ENCODE measurements at places on chromosomes 12 and 14.
A peak's percentile ranks its signal among the peaks of the same experiment; 100 is the strongest.

- DNase-seq: no peak
Observed at GRCh38 chr12:53530920-53531319, 23.6 kb upstream of the NPFF start.

DNA sequence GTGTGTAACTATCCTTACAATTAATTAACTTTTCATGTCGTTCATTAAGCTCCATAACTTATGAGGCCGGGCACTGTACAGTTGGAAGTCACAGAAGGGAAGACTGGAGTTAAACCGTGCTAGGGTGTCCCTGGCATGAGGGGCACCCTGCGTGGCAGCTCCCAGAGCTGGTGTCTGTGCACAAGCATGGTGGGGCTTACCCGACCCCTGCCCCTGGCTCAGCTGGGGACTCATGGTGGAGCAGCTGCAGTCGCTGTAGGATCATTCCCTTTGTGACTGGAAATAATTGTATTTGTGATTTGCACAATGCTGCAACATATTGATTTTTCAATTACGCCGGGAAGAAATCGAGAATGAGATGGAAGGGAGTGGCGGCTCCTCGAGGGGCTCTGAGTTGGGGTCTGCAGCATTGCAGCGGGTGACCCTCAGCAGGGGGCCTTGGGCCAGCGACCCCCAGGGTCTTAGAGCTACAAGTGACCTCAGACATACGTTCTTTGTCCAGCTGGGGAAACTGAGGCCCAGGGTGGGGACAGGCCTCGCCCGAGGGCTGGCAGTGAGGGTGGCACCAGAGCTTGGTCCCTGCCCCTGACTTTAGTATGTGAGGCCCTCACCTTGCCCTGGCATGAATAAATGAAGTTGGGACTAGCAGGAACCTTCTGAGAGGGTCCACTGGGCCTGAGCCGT lies 125.4 kb downstream of the KIF26A start:
- DNase-seq: no peak

DNA sequence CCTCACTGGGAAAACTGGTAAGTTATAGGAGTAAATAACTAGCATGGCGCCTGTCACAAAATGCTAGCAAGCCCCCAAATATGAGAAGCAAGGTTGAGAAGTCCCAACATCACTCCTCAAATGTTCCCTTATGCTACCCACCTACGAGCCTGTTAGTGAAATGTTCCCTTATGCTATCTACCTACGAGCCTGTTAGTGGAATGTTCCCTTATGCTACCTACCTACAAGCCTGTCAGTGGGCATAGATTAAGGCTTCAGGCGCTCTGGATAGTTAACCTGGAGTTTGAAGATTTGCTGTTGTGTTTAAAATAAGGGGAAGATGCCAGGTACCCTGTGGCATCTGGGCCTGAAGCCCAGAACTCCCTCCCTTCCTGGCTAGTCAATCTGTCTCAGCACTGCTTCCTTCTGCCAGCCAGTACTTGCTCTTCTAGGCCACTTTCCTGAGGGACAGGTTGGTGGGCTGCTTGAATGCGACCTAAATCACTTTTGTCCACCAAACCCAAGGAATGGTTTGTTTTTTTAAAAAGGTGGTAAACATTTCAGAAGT lies 67.1 kb upstream of the SINHCAF start:
- no peak for DNase-seq

DNA sequence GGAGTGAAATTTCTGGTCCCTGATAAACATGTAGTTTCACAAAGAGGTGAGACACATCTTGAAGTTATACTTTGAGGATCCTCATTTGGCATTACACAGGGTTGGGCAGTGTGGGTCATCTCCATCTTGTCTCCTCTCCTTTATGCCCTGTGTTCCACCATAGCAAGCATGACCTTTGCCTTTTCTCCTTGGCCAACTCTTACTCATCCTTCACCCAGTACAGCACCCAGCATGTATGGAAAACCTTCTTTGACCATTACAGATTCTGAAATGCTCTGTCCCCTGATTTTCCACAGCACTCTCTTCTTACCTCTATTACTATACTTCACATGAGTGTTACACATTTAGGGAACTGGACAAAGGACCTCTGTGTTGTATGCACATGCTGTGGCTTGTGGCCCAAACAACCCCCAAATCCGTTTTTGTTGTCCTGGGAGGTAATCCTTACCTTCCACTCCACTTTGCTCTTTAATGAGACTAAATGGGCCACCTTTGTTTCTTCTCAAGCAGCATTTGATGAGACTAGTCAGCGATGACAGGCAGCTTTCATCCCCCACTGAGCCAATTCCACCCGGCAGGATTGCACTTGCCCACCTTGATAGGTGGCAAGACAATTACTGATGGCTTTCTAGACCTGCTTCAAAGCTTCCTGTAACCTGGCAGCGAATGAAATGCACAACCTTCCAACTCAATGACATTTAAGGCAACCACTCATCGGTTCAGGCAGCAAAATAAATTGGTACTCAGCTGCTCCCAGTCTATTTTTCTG lies 163.5 kb downstream of the MON2 start:
- peak; percentile 12 for DNase-seq

DNA sequence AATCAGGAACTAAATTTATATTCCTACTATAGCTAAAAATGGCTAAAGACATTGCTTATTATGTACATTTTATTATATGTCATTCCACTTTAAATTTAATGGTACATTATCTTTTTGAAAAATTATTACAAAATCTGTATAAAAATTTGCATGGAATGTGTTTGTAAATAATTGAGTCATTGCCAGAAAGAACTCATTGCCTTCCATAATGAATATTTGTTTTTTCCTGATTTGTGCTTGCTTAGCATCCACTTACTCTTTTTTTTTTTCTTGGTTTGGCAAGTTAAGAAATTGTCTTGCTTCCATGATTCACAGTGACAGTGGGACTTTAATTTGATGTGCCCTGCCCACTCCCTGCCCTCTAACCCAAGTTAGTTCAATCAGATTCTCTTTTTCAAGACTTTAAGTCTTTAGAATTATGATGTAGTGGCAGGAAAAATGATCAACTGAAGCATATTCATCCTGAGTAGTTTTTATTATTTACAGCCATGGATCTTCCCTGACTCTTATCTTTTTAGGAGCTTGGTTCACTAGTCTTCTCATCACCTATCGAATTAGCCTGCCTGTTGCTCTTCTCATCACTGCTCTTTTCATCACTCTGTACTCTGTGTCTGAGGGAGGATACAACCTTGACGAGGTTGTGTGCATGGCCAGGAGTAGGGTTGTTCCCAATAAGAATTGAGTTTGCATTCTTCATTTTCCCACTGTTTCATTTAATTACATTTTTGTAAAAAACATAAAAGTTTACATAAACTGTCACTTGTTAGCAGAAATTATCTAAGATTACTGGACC lies 442.0 kb downstream of the BTG1 start:
- DNase-seq: no peak

DNA sequence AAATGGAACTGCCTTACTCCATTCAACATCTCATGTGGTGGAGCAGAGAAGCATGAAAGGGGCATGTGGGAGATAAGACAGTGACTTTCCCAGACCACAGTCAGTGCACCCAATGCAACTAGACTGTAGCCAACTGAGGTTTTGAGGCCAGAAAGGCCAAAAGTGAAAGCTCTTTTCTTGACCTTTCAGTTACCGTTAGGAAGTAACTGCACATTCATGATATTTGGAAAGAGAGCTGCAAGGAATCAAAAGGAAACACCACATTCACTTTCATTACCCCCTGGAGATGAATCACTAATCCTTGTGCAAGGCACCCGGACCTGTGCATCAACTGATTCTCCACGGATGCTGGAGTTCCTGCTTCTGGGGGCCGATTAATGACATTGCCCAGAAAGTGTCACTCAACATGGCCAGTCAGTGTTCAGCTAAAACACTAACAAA lies 72.9 kb upstream of the ELK3 start:
- DNase-seq: no peak

DNA sequence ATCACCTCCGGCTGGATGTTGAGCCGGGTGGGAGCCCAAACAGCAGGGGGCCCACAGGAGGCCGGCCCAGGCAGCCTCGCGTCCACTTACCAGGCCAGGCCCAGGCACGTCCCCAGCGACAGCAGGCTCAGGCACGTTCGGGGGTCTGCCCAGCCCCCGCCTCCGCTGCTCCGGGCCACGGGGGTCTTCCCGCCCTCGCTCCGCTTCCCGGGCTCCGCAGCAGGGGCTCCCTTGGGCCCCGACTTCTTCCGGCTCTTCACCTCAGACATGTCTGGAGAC lies 216 bp downstream of the IKBIP start:
- no peak for DNase-seq

GRCh38 chr14:89618330-89618708 lies 201.3 kb upstream of the FOXN3 start:
- no peak for DNase-seq
